ENCODE measurements at places on chromosomes 6 and 20.

DNA sequence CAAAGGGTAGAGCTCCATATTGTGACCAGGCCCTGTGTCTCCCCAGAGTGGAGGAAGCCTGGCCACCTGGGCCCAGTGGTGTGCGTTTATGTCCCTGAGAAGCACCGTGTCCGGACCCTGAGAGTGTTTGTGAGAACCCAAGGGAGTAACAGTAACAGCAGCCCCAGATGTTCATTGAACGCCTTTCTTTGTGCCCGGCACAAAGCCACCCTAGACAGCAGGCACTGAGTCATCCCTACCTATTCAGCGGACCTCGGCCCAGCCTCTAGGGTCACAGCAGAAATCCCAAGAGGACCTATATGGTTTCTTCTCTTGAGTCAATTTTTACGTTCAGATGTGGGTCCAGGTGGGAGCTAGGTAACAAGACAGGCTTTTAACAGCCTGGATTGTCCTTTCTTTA lies 24.5 kb downstream of the BCAS4 start:
- no peak for DNase-seq

DNA sequence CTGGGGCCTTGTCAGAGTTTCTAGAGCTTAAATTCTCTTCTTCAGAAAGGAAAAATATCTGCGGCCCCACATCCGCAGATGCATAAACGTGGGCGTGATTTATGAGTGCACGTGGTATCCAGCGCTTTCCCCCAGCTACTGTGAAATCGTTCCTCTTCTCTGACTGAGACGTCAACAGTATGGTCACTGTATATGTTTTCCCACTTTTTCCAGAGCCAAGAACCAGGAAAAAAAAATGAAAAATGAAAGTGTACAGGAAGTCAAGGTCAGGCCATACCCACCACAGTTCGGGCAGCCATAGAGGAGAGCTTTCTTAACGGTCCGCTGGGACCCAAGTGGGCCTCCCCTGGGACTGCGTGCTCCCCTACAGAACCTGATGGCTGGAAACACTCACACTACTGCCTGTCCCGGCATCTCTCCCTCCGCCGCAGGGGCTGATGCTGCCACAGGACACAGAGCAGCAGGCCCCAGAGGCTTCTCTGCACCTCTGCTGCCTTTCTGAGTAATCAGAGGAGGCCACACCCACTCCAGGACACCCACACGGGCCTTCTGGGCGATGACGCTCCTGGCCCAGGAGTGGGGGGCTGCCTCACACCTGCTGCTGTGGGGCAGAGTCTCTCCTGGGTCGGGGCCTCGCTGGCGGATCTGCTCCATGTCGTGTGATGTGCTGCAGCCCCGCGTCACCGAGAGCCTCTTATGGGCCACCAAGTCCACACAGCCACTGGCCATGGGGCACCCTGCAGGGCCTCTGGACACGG lies 16.4 kb upstream of the STX16 start:
- no peak for DNase-seq

GRCh38 chr20:62316331-62317166 lies 13.8 kb downstream of the ADRM1 start:
- DNase-seq: no peak

- DNase-seq: no peak
Measured at GRCh38 chr20:58841539-58842264, 9.0 kb downstream of the GNAS-AS1 start.

DNA sequence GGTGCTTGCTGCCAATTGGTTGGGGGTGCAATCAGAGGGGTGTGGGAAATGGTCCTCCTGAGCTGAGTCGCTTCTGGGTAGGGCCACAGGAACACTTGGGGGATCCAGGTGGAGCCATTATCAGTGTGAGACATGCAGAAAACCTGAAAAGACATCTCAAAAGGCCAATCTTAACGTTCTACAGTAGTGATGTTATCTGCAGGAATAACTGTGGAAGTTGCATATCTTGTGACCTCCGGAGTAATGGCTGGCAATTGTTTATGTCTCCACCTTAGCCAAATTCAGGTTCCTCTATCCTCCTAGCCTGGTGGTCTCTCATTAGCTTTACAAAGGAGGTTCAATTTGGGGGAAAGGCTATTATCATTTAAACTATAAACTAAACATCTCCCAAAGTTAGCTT lies 114.8 kb upstream of the SNX9 start:
- no peak for DNase-seq

DNA sequence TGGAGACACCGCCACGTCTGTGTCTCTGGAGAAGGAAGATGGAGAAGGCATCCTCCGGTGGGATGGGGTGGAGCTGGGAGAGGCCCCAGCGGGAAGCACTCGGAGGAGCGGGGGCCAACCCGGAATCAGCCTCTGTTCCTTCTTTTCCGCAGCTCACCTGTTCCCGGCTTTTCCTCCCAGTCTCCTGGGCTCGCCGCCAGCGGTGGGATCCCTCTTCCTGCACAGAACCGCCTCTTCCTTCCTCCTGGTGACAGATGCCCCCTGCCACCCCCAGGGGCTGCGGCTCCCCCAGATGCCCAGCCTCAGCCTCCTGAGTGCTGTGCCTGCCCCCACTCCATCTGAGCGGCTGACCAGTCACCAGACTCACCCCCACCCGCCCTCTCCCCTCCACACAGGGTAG lies 23.3 kb downstream of the RAMACL start:
- DNase-seq: no peak

- no peak for DNase-seq
Measured at GRCh38 chr20:34001378-34001777, 7.7 kb downstream of the RALY start.

DNA sequence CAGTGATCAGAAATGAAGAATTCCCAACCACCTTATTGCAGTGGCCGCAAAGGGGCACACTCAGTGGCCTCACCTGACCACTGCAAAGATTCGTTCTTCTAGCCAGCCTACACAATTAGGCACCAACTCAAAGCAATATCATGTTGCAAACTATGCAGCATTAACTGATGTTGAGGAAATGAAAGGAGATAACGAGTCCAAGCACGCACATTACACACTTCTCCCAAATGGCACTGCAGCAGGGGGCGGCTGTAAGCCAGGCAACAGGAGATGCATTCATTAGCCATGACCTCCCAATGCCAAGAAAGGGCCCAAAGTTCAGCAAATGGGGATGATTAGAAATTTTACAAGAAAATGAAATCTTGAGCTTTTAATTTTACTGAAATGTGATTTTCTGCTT lies 39.3 kb downstream of the ATXN1 start:
- peak; percentile 17 for DNase-seq

GRCh38 chr6:5670381-5670780 lies 336.3 kb downstream of the NRN1 start:
- DNase-seq: no peak

- DNase-seq: no peak
Measured at GRCh38 chr6:70423189-70424134, 10.2 kb downstream of the FAM135A start.

- DNase-seq: no peak
Measured at GRCh38 chr20:49824206-49824605, 11.6 kb downstream of the SLC9A8 start.

DNA sequence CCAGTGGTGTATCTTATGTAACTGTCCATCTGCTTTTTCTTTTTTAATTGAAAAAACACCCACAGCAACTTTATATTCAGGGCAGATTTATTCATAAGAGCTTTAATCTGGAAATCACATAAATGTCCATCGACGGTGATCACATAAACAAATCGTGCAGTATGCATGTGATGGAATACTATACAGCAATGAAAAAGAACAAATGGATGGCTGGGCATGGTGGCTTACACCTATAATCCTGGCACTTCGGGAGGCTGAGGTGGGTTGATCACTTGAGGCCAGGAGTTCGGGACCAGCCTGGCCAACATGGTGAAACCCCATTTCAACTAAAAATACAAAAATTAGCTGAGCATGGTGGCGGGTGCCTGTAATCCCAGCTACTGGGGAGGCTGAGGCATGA lies 39.1 kb downstream of the VSTM2L start:
- DNase-seq: no peak

GRCh38 chr20:58650181-58650775 lies 805 bp upstream of the STX16 start:
- DNase-seq: no peak

GRCh38 chr20:37567331-37567665 lies 39.6 kb upstream of the BLCAP start:
- no peak for DNase-seq

DNA sequence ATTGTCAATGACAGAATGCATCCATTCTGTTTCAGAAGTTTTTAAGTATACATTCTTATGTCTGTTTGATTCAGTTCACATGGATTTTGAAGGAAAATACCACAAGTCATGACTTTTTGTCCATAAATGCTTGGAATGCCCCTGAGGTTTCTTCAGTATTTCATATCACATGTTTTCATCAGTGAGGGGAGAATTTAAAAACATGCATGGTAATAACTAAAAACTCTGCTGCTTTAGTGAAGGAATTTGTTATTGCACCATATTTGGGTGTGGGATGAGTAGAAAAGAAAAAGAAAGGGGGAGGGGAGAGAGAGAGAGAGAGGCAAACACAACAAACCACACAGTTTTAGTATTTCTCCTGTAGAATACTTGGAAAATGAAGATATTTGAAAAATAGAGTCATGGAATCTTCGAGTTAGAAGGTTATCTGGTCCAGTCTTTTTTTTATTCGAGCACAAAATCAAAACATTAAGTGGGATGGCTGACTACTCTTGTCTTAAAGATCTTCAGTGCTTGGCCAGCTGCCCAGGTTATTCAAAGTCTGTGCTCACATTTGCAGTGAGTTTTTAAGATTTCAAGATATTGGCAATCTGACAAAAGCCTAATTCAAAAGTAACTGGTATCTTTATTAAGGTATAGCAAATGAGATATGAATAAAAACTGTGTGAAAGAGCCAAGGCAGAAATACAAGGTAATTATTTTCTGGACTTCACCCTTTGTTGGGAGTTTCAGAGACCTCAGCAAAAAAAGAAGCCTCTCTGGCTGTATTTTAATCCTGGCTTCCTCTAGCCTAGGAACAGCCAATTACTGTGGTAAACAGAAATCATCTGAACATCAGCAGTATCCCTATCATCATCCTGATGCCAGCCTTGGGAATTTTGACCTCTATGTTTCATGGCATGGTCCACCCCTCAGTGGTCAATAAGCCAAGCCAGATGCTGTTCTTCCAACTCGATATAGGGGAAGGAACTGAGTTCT lies 687.9 kb upstream of the CITED2 start:
- DNase-seq: no peak

Data from NCI-H526 treated with DMSO at 0.1 percent for 48 hours (cell line).